Stomach (tissue), 19 donors: ENCODE measurements at places on chromosomes 6 and 20. TPM values are rescaled to one million over a fixed set of nuclear protein-coding genes. Genes with fewer than 3 reads are reported as not detected.
A peak's percentile ranks its signal among the peaks of the same experiment; 100 is the strongest.

Gene TENT5A
- total RNA-seq: 54.0 TPM

Gene RAB32
- 3.5 TPM for total RNA-seq

Gene BRPF3
- total RNA-seq: 22.8 TPM

Gene SNAP91
- total RNA-seq: not detected

Gene FAM83B
- total RNA-seq: 8.4 TPM

Gene PRRC2A
- total RNA-seq: 62.0 TPM

Gene POPDC3
- not detected for total RNA-seq

Gene PRRT1
- total RNA-seq: 0.87 TPM

Gene INSM1
- total RNA-seq: not detected

Gene CPNE5
- 10.1 TPM for total RNA-seq

Gene PAX1
- total RNA-seq: not detected

Gene ADTRP
- 18.7 TPM for total RNA-seq

Gene ZC3H12D
- 1.1 TPM for total RNA-seq

Gene MEP1A
- total RNA-seq: not detected

Gene VARS1
- 24.1 TPM for total RNA-seq

GRCh38 chr20:48738399-48739304 lies 89.1 kb downstream of the PREX1 start:
- DNase-seq: no peak

DNA sequence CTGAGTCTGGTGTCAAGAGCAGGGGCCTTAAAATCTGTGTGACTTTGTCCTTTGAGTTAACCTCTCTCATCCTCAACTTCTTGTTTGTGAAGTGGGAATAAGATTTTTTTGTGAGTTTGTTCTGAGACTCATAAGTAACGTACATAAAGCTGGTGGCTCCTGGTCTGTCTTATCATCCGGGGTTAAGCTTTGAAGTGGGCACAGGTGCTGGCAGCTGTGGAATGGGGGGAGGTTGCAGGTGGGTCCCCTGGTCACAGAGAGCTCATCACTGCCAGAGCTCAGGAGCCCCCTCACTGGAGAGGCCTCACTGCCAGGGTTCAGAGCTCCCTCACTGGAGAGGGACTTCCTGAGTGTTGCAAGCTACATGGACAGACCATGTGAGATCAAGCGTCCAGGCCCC lies 174.1 kb downstream of the NRN1 start:
- DNase-seq: no peak

DNA sequence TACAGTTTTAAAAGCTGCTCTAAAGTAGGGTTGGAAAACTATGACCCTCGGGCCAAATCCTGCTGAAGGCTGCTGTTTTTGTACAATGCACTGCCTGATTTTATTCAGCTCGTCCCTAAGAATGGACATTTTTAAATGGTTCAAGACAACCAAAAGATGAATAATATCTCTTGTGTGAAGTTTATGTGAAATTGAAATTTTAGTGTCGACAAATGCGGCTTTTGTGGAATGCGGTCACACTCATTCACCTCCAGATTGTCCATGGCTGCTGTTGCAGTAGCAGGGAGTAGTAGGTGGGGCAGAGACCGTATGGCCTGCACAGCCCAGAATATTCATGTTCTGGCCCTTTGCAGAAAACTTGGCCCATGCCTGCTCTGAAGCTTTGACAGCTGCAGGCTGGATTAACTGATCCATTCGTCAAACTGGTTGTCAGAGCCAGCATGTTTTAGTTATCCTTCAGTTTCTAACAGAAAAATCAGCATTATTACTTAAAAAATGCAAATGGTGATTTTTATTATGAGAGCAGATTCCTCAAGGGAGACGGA lies 91.6 kb downstream of the PSMG4 start:
- no peak for DNase-seq

GRCh38 chr6:73455865-73456629 lies 4.0 kb upstream of the CGAS start:
- DNase-seq: no peak

DNA sequence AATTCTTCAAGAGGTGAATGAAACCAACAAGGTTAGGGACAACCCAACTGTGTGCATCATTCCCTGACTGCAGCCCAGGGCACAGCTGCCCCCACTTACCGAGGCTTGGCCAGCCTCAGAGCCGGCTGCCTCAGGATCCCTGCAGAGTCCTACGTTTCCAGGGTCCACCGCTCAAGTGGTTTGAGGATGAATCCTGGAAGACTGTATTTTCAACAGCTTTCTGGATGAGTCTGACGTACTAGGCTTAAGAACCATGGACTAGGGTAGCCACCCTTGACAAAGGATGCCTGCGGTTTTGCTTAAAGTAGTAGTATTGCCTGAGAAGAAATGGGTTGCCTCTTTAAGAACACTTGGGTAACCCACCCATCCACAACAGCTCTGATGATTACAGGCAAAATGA lies 101.4 kb downstream of the FOXC1 start:
- no peak for DNase-seq

- DNase-seq: no peak
Observed at GRCh38 chr6:164124986-164125385, 710.5 kb downstream of the QKI start.

GRCh38 chr20:38729767-38730166 lies 5.5 kb downstream of the SLC32A1 start:
- DNase-seq: no peak

GRCh38 chr6:82893889-82894652 lies 171.6 kb downstream of the UBE3D start:
- no peak for DNase-seq

- no peak for DNase-seq
Observed at GRCh38 chr20:10648651-10649050, 25.1 kb downstream of the JAG1 start.

GRCh38 chr6:37783856-37784584 lies 35.5 kb upstream of the ZFAND3 start:
- peak; percentile 75 for DNase-seq

DNA sequence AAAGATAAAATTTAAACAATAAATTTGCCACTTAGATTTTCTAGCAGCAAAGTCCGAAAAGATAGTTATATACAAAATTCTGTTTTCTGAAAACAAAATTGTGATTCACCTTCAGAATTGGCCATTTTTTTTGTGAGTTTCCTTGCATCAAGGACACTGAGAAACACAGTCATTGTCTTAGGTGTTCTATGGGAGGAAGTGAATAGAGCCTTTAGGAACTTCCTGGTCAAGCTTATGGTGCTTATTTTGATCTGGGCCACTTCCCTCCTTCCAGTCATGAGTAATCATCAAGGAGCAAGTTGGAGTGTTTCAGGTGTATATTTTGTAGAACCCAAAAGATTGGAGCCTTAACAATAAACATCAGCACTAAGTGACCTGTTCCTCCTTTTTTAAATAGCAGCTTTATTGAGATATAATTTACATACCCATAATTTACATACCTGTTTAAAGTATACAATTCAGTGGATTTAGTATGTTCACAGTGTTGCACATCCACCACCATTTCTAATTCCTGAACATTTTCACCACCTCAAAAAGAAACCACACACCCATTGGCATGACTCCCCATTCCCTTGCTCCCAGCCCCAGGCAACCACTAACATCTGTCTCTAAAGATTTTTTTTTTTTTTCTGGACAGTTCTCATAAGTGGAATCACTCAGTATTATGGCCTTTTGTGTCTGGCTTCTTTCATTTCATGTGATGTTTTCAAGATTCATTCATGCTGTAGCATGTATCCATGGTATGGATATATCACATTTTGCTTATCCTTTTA lies 17.6 kb downstream of the TMEM74B start:
- DNase-seq: no peak

GRCh38 chr6:2921520-2922115 lies 18.5 kb upstream of the SERPINB9 start:
- DNase-seq: peak; percentile 17

GRCh38 chr6:152334555-152334954 lies 302.6 kb downstream of the SYNE1 start:
- DNase-seq: no peak

DNA sequence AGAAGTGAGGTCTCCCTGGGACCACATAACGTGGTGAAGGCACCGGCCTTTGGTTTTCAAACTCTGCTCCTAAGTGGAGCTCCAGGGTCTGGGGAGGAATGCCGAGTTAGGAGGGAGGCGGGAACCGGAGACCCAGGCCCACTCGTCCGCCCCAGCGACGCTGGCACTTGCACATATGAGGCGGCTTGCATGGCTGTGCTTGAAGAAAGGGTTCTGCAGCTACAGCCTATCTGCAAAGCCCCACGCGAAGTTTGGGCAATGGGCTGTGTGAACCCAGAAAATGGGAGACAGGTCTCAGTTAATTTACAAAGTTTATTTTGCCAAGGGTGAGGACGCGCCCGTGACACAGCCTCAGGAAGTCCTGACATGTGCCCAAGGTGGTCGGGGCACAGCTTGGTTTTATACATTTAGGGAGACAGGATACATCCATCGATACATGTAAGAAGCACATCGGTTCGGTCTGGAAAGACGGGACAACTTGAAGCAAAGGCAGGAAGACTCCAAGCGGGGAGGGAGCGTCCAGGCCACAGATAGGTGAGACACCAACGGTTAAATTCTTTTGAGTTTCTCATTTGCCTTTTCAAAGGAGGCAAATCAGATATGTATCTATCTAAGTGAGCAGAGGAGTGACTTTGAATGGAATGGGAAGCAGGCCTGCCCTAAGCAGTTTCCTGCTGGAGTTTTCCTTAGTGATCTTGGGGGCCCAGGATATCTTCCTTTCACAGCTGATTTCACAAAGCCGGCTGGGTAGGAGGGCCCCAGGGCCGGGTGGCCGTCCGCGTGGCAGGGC lies 782 bp upstream of the PCMTD2 start:
- no peak for DNase-seq

GRCh38 chr6:4909063-4909706 lies 94.7 kb downstream of the RPP40 start:
- DNase-seq: no peak

DNA sequence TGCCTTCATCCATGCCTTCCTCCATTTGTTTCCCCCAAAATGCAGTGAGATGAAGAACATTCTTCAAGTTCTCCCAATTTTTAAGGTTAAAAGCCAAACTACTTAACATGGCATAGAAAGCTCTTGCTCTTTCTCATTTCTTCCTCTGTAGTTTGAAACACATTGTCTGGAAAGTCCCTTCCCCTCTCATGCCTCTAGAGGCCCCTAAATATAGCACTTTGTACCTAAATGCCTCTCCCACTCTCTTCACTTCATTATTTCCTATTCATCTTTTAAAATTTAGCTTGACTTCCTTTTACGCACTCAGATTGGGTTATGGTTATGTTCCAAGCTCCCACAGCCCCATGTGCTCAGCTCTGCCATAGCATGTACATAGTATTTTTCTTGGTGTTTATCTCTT lies 389.3 kb downstream of the HDGFL1 start:
- DNase-seq: no peak

DNA sequence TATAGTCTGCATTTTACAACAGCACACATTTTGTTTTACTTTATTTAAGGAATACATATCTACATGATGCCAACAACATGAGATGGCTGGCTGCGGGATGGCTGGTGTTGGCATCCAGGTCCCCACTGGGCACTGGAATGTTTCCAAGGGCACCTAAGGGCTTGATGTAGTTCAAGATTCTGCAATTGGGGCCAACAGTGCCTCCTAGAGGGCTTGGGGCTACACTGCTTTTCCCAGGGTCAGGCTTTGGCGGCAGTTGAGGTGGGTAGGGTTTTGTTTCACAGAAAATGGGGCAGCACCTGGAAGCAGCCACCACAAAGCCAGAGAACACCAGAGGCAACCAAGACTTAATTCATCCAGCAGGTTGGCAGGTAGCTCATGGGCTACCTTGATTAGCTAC lies 202.2 kb upstream of the PRND start:
- DNase-seq: no peak

- peak; percentile 11 for DNase-seq
Observed at GRCh38 chr6:109628158-109629000, 62.6 kb downstream of the AK9 start.

GRCh38 chr20:32655903-32656512 lies 17.7 kb downstream of the C20orf203 start:
- DNase-seq: no peak

GRCh38 chr20:43397147-43397546 lies 60.5 kb upstream of the SRSF6 start:
- no peak for DNase-seq

GRCh38 chr6:150025201-150025917 lies at the start of gene RAET1L:
Gene RAET1L, minus strand, starts transcription at chr6:150025532. Its CDS starts 61 bp downstream, at chr6:150025471.
- DNase-seq: peak; percentile 78

- no peak for DNase-seq
Observed at GRCh38 chr6:152783217-152783878, 32.8 kb downstream of the VIP start.

- DNase-seq: no peak
Observed at GRCh38 chr6:129195643-129196042, 312.7 kb downstream of the LAMA2 start.

DNA sequence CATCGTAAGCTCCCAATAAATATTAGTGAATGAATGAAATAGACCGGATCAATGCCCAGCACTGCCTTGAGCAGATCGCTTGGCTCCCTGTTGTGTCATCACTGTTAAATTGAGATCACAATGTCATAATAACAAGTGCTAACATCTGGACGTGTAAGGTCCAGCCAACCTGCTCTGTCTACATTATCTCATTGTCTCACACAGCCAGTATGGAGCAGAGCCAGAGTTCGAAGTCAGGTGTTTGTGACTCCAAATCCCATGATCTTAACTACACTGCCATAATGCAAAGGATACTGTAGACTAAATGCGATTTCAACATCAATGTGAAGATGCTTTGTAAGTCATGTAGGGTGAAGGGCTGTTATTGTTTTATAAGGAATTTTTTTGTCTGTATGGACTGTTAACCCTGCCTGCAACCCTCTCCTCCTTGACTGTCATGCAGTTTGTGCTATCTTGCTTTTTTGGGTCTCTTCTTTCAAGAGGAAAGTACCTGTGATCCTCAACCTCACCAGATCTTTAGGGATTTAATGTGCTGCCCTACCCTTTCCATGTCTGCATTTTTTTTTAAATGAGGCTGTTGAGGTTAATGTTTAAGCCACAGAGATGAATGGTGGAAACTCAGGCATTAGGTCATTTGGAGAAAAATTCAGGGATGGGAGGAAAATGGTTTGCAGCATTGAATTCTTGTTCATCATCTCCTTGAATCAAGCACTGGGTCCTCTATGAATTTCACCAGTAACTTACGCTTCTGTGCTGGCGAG lies 49.0 kb upstream of the OCSTAMP start:
- DNase-seq: no peak

DNA sequence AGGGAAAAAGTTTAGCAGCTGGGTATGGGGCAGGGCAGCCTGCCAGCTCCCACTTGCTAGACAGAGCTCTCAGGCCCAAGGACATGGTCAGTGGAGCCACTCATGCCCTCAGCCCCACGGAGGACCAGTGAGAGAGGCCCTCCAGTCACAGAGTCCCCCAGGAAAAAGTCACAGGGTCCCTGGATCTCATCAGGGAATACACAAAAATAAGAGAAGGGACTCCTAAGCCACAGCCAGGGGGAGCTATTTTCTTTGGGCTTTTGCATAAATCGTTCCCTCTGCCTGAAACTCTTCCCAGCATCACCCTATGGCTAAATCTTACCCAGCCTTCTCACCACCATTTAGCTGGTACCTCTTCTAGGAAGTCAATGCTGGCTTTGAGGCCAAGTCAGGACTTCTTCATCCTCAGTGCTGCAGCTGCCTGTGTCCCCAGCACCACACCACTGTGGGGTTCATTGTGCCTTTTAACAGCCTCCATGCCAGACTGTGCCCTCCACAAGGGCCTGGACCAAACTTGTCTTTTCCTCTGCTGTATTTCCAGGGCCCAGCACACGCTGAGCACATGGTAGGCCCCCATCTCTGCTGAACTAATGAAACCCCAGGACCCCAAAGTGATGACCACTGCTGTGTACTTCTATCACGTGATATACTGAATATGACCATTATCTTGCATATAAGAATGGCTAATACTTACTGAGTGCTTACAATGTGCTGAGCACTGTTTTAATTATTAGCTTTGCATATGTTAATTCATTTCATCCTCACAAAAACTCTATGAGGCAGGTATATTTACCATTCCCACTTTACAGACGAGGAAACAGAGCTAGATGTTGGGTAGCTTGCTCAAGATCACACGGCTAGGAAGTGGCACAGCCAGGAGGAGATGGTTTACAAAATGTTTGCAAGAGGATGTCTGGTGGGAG lies 2.0 kb downstream of the ZNF335 start:
- no peak for DNase-seq
